Activated T-helper 17 cell treated with anti-CD3 and anti-CD28 coated beads, Interleukin-2, amount 50 U/mL, for 72 hours (primary cell): ENCODE measurements at places on chromosomes 4 and X. TPM values are rescaled to one million over a fixed set of nuclear protein-coding genes. Genes with fewer than 3 reads are reported as not detected.
A peak's percentile ranks its signal among the peaks of the same experiment; 100 is the strongest.

GRCh38 chrX:54785901-54786300 lies 12.2 kb downstream of the ITIH6 start:
- peak; percentile 28 for ATAC-seq

DNA sequence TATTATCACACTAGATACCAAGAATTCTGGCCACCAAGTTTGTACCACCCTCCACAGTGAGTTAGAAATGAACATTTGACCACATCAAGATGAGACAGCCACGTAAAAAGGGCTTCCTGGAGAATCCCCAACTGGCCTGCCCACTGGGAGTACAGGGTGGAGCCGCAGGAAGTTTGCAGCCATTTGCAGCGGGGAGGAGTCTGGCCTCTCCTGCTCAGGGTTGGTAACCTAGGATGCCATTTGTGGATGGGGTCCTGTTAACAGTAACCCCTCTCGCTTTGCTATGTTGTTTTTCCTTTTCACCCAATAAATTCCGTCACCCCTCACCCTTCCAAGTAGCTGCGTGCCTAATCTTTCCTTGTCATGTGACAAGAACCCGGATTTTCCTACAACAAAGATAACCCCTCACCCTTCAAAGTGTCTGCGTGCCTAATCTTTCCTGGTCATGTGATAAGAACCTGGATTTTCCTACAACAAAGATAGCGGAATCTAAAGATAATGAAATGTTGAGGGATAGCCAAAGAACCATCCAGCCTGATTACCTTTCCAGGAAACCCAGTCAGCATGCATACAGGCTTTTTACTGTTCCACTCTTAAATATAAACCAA lies 245.4 kb downstream of the NAF1 start:
- no peak for ATAC-seq

- ATAC-seq = no peak
Observed at GRCh38 chr4:169627307-169627706, 6.9 kb downstream of the CLCN3 start.

Gene RNF128
- total RNA-seq = not detected

- no peak for ATAC-seq
Observed at GRCh38 chr4:56086073-56086541, 137.4 kb downstream of the CEP135 start.

GRCh38 chr4:168488869-168489274 lies 8.0 kb upstream of the PALLD start:
- ATAC-seq = no peak

- no peak for ATAC-seq
Observed at GRCh38 chrX:140983730-140984129, 18.7 kb upstream of the SPANXB1 start.

GRCh38 chr4:80268936-80269335 lies 2.5 kb downstream of the FGF5 start:
- ATAC-seq = no peak

Gene ARSJ
- 0.19 TPM for total RNA-seq

DNA sequence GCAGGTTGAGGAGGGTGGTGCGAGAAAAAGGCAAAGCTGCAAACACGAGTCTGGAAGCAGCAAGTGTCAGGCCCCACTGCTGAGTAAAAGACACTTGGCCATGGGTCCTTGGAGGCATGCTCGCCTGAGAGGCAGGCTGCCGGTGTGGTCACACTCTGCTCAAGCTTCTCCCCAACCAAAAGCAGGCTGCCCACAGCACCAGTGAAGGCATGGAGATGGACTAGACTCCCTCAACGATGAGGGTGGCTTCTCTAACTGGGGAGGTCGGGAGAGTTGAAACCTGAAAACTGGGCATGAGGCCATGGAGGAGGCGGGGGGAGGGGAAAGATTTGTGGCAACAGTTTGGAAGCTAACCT lies 86.5 kb downstream of the ATG4A start:
- no peak for ATAC-seq

Gene GPR101
- total RNA-seq = not detected

DNA sequence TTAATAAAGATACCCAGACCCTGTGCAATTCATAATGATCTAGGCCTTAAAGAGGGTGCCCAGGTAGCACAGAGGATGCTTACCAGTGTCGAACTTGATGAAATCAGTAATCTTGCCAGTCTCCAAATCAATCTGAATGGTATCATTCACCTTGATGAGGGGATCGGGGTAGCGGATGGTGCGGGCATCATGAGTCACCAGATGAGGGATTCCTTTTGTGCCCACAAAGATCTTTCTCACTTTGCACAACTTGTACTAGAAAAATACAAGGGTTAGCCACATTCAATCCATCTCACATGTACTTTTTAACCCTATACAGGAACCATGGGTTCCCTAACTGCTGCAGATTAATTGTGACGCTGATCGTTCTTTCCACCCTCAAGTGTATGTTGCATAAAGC lies 3.3 kb downstream of the RPS4X start:
- peak; percentile 10 for ATAC-seq

Gene S100G
- not detected for total RNA-seq

DNA sequence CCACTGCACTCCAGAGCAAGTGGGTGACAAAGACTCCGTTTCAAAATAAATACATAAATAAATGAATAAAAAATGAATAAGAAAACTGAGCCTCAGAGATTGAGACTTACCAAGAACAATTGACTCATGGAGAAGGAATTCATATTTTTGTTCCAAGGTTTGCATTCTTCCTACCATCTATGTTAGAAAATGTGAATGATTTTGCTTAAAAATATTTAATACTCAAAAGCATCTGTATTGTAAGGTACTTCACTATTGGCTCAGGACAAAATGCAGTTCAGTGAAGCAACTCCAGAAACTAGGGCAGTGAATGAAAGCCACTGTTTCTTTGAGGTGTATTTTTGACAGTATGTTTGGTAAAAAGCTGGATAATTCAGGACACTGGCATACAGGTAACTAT lies 54.1 kb downstream of the XAGE2 start:
- ATAC-seq = no peak

Gene KLB
- total RNA-seq = not detected

DNA sequence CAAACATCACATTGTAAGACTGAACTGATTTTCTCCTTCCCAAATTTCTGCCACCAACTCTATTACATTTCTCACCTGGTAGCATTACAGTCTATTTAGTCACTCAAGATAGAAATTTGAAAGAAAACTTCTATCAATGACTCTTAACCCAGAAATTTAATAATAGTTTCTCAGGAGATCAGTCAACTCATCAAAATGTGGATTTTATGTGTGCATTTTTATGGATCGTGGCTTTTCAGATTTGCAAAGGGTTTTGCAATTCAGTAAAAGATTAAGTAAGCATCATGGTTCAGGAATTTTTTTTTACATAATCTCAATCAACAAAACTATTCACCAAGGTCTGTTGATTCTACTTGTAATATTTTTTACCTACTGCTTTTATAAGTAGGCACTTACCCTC lies 111.1 kb downstream of the CFAP299 start:
- no peak for ATAC-seq

- ATAC-seq = no peak
Observed at GRCh38 chrX:31603411-31604120, 531.7 kb upstream of the FTHL17 start.

DNA sequence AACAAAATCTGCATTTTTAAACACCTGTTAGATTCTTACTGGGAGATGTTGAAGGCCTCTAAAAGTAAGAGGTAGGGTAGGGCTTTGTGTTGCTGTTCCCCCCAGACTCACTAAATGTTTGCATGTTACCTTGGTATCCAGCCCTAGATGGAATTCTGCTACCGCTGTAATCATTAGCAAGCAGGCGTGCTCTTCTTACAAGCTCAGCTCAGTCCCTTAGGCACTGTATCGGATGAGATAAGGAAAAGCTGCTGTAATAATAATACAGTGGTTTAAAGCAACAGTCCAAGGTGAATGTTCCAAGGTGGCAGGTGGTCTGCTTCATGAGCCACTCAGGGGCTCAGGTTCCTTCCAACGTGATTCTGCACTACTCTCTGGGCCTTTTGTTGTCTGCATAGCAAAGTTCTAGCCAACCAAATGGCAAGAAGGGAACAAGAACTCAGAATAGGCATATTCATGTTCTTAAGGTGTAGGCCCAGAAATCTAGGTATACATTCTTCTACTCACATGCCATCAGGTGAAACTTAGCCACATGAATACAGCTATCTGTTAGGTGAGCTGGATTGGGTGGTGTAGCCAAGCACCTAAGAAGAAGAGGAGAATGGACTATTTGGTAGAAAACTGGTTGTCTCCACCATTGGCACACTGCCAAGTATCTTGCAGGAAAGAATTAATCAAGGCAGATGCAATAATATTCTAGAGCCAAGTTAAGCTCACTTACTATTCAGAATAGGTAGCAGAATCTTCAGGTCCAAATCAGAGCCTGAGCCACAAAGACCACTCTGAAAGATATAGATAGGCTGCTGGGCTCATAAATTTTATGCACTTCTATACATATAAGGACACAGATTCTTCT lies 46.0 kb downstream of the COQ2 start:
- ATAC-seq = no peak

GRCh38 chr4:174324725-174325124 lies 41.0 kb downstream of the CEP44 start:
- no peak for ATAC-seq

Gene CENPVL2
- total RNA-seq = not detected

- ATAC-seq = no peak
Observed at GRCh38 chr4:89814362-89814761, 22.6 kb downstream of the SNCA start.

Gene SLC10A7
- 17.5 TPM for total RNA-seq

Gene SHROOM2
- total RNA-seq = not detected

- ATAC-seq = no peak
Observed at GRCh38 chr4:36177946-36178345, 66.4 kb downstream of the ARAP2 start.

GRCh38 chrX:108091878-108092291 lies 307 bp downstream of the ATG4A start:
- ATAC-seq = peak; percentile 33
